ENCODE measurements at places on chromosomes 2 and 18.

- DNase-seq: no peak
These were observed 3.8 kb upstream of the ATP8B1 start for GRCh38 chr18:57806978-57807285.

DNA sequence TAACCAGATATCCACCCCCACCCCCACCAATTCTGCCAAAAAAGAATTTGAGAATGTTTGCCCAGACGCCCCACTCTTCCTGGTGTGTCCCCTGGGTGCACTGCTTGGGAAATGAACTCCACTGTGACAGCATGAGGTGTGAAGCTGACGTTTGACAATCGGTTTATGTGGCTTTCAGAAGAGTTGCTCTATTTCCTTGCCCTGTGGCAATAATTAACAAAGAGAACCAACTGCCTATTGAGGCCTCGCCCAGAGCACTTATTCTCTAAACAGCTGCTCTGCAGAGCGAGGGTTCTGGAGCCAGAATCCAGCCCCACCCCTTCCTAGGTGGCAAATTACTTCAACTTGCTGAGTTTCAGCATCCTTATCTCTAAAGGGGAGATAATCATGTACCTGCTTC is 115.8 kb upstream of the SIX3 start:
- DNase-seq: no peak

GRCh38 chr2:207051385-207051965 is 112.2 kb downstream of the CPO start:
- no peak for DNase-seq

DNA sequence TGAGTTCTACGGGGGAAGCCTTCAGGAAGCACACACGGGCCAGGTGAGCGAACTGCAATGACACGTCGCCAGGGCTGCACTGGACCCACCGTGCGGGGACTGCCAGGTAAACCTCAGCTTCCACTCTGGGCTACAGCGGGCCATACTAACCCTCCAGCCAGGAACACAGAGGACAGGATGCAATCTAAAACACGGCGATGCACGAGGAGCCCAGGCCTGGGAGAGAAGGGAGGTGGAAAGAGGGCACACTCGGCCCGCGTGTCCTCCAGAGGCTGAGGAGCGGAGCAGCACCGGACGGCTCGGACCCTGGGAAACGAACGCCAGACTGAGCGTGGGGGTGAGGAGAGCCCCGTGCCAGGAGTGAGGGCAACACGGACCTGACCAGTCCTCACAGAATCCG is 69.3 kb downstream of the HDAC4 start:
- DNase-seq: no peak

DNA sequence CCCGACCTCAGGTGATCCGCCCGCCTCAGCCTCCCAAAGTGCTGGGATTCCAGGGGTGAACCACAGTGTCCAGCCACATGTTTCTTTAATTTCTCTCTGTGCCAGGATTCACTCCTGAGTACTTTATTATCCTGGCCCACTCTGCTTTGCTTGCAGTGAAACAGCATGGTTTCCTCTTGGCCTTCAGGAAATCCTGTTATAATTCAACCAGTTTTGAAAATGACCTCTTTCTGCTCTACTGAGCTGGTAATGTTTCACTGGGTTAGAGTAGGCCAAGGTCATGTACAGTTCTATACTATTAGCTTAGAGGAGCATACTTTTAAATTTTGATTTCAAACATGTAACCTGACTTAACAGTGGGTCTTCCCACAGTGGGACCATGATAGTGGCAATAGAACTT is 90.6 kb upstream of the PELI1 start:
- no peak for DNase-seq

- DNase-seq: no peak
These were observed 9.8 kb upstream of the ME2 start for GRCh38 chr18:50869150-50869549.

DNA sequence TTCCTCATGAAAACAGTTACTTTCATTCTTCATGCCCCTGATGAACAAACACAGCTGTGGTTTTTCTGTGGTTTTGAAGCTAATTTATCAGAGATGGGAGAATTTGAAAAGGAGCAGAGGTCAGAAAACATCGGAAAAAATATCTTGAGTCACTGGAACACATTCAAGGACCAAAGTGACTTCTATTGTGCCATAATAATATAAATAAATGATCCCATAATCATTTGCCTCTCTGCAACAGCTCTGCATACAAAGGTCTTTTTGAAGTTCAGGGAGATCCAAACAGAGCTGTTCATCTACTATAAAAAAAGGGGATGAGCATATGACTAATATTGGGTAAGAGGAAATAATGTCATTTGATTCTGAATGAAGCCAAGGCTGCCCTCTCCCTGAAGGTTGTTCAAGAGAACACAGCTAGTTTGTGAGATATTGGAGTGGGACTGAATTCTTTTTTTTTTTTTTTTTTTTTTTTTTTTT is 201.3 kb upstream of the GALNT5 start:
- DNase-seq: peak; percentile 42

DNA sequence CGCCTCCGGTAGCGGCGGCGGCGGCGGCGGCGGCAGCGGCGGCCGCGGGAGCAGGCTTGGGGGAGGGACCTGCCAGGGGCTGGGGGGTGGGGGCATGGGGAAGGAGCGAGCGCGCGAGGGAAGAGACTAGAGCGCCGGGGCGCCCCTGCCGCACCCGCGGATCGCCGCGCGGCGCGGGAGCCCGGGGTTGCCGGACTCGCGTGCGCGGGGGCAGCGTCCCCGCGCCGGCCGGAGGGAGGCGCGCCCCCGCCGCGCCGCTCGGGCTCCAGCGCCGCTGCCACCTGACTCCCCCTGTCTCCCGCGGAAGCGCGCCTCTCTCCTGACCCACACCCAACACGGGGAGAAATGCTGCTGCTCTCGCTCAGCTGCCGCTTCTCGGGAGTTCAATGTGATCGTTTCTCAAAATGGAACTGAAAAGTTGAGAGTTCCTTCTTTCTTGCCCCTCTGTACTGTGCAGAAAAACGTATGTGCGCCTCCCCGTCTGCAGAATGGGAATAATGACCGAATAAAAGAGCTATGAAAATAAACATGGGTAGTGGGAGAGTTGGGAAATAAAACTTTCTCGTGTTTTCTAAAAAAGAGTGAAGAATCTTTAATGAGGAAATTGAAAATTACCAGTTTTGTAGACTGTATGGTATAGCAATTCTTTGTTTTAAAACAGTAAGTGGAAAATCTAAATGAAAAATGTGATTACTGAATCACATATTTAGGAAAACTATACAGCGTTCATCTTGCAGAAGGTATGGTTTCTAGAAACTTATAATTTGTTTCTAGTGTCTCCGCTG is 455 bp upstream of the TLK1 start:
- peak; percentile 29 for DNase-seq

- DNase-seq: no peak
These were observed 34.9 kb downstream of the RNF144A start for GRCh38 chr2:6952101-6952500.

DNA sequence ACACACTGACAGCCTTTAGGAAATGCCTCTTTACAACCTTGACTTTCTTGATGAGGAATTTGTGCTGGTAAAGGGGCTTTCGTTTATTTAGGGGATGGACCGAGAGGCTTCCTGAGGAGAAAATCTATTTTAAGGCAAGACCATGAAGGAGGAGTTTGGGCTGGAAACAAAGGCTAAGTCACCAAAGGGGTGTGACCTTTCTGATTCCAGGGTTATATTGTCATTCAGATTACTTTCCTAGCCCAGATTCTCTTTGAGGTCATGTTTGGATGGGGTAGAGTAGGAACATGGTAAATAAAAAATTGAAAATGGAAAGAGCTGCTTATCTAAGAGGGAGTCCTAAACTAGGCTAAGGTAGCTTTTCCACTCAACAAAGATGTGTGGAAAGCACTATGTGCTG is 77.1 kb upstream of the UGP2 start:
- no peak for DNase-seq

Data from AG04450 (cell line).